ENCODE measurements at places on chromosomes 5 and 9.

GRCh38 chr5:118705959-118706667, 282.2 kb downstream of the DTWD2 start:
- no peak for DNase-seq

DNA sequence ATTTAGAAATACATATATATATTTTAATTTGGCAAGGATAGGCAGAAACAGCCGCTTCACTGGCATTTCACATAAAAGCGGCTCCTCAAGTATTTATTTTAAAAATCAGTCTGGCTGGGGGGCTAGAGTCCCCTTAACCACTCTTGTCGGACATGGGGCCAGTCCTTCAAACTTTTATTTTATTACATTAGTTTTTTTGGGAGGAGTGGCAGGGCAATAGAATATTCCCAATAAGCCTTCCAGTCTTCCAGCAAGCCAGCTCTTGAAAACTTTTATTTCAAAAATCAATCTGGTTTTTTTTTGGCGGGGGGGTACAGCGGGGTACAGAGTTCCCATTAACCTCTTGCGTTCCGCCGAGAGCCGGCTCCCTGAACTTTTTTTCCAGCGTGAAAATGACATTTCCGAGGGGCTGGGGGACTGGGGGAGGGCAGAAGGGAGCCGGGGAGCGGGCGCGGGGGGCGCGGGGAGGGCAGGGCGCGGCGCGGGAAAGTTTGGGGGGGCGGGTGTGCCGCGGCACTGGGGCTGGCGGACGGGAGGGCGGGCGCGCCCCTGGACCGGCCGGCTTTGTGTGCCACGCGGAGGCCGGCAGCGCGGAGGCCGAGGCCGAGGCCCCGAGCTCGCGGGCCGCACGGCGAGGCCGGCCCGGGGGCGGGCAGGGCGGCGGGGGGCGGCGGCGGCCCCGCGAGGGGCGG, 504 bp upstream of the ZNF618 start:
- peak; percentile 30 for DNase-seq

GRCh38 chr9:121439711-121440664, 59.7 kb downstream of the GGTA1 start:
- DNase-seq = no peak

DNA sequence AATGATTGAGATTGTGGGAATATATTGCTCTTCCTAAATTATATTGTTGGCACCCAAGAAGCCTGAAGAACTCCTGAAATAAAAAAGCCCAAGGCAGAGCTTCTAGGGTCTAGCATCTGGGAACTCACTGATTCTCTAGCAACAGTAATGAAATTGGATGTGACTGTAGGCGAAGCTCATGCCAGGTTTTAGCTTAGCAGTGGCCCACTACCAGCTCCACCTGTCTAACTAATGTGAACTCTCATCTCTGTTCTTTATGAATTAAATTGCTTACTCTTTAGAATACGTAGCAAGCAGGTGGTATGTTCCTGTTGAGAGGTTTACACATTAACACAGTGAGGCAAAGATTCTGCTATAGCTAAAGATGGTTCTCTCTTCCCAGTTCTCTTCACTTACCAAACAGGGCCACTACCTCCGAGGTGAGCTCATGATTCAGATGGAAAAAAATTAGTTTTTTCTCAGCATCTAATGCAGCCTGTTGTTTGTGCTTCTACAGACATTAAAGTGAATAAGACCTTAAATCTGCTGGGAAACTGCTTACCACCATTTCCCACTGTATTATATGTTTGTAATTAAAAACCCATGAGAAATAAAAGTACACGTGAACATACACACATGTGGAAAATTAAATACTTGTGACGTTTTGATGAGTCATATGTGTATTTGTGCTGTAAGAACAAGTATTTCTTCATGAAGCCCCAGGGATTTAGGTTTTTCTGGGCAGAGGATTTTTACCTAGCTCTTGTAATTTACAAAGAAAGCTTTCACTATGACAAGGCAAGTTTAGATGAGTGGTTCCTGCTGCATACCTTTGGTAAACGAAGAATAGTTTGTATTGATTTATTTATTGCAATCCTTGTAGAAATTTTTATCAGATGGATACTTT, 360.1 kb downstream of the KDM4C start:
- no peak for DNase-seq

- peak; percentile 41 for DNase-seq
These were observed 68.5 kb downstream of the CFAP77 start for GRCh38 chr9:132478353-132479050.

GRCh38 chr5:114910727-114911126, 259.0 kb downstream of the TRIM36 start:
- no peak for DNase-seq

Data from retina (tissue), 1 donor.